ENCODE measurements at places on chromosomes 5 and 9. TPM values are rescaled to one million over a fixed set of nuclear protein-coding genes. Genes with fewer than 3 reads are reported as not detected.

DNA sequence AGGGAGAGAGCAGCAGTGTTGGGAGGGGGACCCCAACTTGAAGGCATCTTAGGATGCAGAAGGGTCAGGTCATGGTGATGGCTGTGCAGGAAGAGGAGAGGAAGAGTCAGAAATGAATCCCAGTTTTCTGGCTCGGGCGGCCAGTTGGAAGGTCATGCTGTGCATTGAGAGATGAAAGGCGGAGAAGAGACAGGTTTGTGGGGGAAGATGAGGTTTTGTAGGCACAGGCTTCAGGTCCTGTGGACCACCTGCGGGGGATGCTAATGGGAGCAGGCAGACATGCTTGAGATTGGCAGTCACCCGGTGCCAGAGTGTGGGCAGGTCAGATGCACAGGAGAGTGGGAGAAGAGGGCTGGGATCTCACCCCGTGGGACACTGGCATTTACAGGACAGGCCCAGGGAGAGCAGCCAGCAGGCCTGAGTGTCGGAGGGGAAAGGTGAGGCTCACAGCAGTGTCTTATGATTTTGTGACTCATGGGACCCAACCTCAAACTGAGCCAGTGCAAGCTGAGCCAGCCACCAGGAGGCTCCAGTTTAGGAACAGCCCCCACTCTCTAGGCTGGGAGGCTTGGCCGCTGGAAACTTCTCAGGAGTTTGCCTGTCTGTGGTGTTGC is 17.5 kb downstream of the STXBP1 start:
- H3K4me1 ChIP-seq: peaks cover 18% of the 10 kb centered on the region
- no peaks in the 10 kb centered on the region for H3K36me3 ChIP-seq
- peak overlapping the region; percentile 14 for H3K27ac ChIP-seq
- no peak overlapping the region for H3K4me3 ChIP-seq
- DNase-seq: no peak

DNA sequence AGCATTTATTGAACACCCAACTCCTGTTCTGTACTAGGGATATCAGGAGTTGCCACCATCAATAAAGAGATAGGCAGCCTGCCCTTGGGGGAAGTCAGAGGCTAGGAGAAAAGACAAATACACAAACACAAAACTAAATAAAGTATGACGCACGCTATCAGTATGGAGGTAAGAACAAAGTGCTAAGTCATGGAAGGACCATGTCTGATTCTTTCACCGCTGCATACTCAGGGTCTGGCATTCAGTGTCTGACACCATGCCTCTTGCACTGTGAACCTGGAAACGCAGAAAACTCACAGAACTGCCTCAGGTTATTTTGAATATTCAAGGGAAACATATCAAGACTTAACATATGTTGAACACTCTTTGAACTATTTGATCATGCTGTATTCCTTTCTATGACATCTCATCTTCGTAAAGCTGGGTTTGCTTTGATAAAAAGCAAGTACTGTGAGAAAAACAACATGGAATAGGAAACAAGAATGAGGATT is 65.3 kb downstream of the ADAMTSL1 start:
- H3K4me3 ChIP-seq: no peak overlapping the region
- H3K36me3 ChIP-seq: no peaks in the 10 kb centered on the region
- no peak overlapping the region for H3K27ac ChIP-seq
- H3K4me1 ChIP-seq: no peaks in the 10 kb centered on the region

GRCh38 chr5:160493806-160494338 is 72.2 kb downstream of the PTTG1 start:
- no peak for DNase-seq
- H3K4me3 ChIP-seq: no peak overlapping the region
- no peaks in the 10 kb centered on the region for H3K4me1 ChIP-seq

- peak overlapping the region; percentile 35 for H3K4me3 ChIP-seq
- peaks cover 3% of the 10 kb centered on the region for H3K4me1 ChIP-seq
- H3K36me3 ChIP-seq: no peaks in the 10 kb centered on the region
- DNase-seq: peak; percentile 38
Measured at GRCh38 chr5:176132471-176133288, 105.5 kb upstream of the SIMC1 start.

DNA sequence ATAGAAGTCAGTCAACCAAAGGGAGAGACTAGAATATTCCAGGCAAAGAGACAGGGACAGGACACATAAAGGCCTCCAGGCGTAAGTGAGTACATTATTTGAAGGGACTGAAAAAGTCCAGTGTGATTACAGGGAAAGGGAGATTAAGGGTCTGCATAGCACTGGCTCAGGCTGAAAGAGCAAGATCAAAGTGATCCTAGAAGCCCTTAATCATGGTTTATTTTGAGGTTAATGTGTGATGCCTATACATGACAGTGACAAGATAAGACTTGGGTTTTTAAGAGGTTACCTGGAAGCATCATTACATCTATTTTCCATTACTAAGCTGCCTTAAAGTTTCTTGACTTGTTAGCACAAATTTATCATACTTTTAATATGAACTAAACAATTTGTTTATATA is 25.8 kb downstream of the LMBRD2 start:
- H3K4me3 ChIP-seq: no peak overlapping the region
- no peak overlapping the region for H3K27ac ChIP-seq
- no peaks in the 10 kb centered on the region for H3K4me1 ChIP-seq
- peaks cover 28% of the 10 kb centered on the region for H3K36me3 ChIP-seq
- no peaks in the 10 kb centered on the region for H3K27me3 ChIP-seq
- DNase-seq: no peak

DNA sequence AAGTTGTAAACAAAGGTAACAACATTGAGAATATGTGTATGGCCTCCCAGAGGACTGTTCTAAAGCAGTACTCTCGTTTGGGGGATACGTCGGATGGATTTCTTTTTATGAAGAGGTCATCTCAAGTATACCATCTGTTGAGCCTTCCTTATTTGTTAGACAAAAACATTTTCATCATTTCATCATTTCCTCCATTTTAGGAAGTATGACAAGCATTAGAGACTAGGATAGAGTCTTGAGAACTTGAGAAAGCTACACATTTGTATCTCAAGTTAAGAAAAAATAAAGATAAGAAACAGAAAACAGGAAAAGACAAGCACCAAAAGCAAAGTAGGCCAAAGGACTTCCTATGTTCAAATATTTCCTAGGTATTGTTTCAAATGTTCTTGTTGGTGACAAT is 307.0 kb downstream of the EFNA5 start:
- no peak for DNase-seq
- no peaks in the 10 kb centered on the region for H3K4me1 ChIP-seq
- H3K27me3 ChIP-seq: no peaks in the 10 kb centered on the region
- no peak overlapping the region for H3K4me3 ChIP-seq

DNA sequence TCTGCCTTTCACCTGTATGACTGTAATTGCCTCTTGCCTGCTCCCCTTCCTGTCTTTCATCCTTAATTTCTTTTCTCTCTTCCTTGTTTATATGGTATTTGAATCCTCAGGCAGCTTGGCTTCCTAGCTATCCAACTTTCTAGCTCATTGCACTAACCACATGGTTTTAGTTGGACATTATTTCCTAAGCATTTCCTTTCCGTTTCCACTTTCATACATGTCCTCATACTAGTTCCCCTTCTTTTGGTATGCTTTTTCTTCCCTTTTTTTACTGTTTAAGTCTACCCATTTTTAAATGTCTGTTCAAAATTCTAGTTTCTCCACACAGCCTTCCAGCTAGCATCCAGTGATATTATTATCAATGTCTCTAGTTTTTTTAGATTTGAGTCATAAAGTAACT is 6.6 kb downstream of the CWC27 start:
- H3K36me3 ChIP-seq: peaks cover 8% of the 10 kb centered on the region
- no peak for DNase-seq
- no peak overlapping the region for H3K4me3 ChIP-seq
- H3K27me3 ChIP-seq: no peaks in the 10 kb centered on the region
- H3K27ac ChIP-seq: no peak overlapping the region

DNA sequence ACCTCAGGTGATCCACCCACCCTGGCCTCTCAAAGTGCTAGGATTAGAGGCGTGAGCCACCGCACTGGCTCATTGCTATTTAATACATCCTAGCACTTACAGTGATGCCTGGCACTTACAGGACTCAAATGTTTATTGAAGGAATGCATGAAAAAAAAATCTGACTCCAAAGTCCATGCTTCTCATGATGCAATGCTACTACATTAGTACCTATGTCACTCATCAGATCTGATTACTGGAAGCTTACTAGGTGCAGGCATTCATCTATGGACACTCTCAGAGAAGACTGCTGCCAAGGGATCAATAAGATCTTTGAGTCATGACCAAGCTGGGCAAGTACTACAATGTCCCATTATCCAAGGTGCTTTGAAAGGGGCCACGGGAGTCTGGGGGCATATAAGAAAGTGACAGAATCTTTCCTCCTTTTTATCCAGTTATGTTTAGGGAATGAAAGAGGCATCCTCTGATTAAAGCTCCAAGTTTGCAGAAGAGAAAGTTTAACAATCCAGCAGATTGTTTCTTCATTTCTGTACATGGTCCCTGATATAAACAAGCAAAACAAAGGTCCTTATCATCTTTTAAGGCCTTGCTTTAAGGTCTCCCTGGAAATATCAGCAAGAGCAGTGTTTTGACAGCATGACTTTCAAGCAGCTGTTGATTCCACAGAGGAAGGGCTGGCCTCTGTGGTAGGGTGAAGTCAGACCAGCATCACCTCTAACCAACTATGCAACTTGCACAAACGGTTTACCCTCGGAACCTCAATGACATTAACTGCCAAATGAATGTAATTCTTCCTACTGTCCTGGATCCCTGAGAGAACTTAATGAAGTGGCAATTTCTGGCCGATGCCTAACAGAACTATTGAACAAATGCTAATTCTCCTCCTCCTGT is 35.9 kb downstream of the ARPC5L start:
- H3K27me3 ChIP-seq: no peaks in the 10 kb centered on the region
- H3K4me3 ChIP-seq: no peak overlapping the region
- H3K27ac ChIP-seq: no peak overlapping the region
- no peaks in the 10 kb centered on the region for H3K4me1 ChIP-seq

DNA sequence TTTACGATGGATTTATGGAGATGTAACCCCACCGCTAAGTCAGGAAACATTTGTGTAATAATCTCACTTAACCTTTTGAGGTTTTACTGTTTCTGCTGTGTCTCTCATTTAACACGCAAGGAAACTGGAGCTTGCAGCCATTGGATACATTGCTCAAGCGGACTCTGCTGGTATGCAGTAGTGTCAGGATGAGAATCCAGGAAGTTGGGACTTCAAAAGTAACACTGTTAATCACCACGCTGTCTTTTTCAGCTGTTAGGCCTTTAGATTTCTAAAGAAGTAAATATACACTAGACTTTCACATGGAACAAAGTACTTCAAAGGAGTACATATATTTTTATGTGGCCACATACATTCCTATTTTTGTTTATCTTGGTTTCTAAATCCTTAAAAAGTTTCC is 114.7 kb downstream of the LPAR1 start:
- H3K27ac ChIP-seq: no peak overlapping the region
- H3K36me3 ChIP-seq: no peaks in the 10 kb centered on the region
- no peaks in the 10 kb centered on the region for H3K27me3 ChIP-seq
- DNase-seq: no peak
- no peaks in the 10 kb centered on the region for H3K4me1 ChIP-seq

GRCh38 chr5:61637566-61637965 is 305.5 kb downstream of the ZSWIM6 start:
- H3K4me3 ChIP-seq: no peak overlapping the region
- no peak overlapping the region for H3K27ac ChIP-seq
- no peaks in the 10 kb centered on the region for H3K27me3 ChIP-seq
- no peak for DNase-seq
- no peaks in the 10 kb centered on the region for H3K36me3 ChIP-seq
- no peaks in the 10 kb centered on the region for H3K4me1 ChIP-seq

DNA sequence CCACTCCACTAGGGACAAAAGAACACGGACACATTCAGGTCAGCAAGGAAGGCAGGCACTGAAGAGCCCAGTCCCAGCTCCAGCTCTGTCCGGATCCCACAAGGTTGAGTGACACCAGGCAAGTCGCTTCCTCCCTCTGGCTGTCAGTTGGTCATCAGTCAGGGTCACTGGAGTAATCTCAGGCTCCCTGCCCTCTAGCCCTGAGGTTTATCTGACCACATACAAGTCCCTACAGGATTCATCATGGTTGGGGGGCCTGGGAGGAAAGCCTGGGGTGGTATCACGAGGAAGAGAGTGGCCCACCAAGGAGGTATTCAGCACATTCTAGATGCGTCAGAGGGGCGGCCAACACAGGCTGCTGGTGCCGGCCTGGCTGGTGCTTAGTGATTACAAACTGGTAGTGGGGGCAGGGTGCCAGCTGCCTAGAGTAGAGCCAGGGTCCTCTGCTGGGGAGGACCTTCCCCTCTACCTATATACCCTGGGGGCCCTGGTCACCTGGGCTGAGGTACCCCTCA is 81.5 kb downstream of the SHB start:
- H3K27ac ChIP-seq: no peak overlapping the region
- peaks cover 8% of the 10 kb centered on the region for H3K4me1 ChIP-seq
- no peaks in the 10 kb centered on the region for H3K27me3 ChIP-seq

DNA sequence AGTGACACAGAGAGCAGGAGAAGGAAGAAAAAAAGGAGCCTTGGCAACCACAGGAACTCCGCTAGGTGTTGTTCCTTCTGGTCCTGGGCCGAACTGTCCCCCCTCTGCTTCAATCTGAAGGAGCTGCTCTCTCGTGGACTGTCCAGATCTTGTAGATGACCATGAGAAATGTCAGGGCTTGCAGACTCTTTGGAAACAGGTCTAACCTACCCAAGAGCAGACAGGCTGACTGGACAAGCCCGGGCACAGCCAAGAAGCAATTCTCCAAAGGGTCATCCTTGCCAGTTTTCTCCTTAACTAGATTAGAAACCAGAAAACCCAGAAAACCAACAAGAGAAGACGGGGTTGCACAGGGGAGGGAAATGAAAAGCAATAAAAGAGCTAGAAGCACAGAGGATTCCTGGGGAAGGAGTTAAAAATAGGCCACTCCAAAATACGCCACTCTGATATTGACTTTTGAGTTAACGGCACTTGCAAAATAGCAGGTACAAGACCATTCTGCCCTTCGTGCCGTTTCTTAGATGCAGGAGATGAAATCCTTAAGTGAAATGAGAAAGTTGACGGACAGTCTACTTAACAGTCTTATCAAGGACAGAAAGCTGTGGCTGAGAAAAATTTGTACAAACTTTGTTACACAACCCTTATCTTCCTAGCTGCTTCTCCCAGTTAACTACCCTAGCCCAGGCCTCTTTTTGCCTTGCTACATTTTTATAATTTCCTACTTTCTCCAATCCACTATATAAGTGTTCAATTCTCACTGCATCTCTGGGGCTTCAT is 5.8 kb downstream of the GCNT4 start:
- no peak overlapping the region for H3K4me3 ChIP-seq
- no peak for DNase-seq

DNA sequence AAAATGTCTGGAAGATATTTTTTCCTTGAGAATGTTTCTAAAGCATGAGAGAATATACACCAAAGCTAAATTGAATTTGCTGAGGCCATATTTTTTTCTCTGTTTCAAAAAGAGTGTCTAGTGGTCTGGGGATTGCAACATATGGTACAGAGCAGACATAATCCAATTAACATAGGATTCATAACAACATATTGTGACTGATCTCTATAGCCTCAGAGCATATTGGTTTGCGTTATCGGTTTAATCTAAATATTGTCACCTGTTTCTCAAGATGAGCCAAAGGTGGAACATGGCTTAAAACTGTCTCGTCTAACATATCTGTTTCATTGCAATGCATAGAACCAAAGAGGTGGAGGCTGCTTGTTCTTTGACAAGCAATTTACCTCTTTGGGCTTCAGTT is 3.9 kb downstream of the PPP3R2 start:
- no peaks in the 10 kb centered on the region for H3K4me1 ChIP-seq
- H3K27me3 ChIP-seq: no peaks in the 10 kb centered on the region
- no peak overlapping the region for H3K4me3 ChIP-seq
- no peak for DNase-seq
- no peaks in the 10 kb centered on the region for H3K36me3 ChIP-seq
- no peak overlapping the region for H3K27ac ChIP-seq

The ARHGEF39 gene
- 0.30 TPM for total RNA-seq

The PCDHB9 gene
- 3.1 TPM for total RNA-seq

The SYK gene
- 91.6 TPM for total RNA-seq

The KCNT1 gene
- total RNA-seq: 0.40 TPM

The OBP2B gene
- total RNA-seq: not detected

The LRRC19 gene
- not detected for total RNA-seq

The TMC1 gene
- total RNA-seq: not detected

Data from upper lobe of left lung (tissue), 6 donors.